T-helper 2 cell (primary cell): ENCODE measurements at places on chromosomes 1 and 21.

GRCh38 chr1:43435146-43436145 lies 18.3 kb downstream of the HYI start:
- DNase-seq: no peak

DNA sequence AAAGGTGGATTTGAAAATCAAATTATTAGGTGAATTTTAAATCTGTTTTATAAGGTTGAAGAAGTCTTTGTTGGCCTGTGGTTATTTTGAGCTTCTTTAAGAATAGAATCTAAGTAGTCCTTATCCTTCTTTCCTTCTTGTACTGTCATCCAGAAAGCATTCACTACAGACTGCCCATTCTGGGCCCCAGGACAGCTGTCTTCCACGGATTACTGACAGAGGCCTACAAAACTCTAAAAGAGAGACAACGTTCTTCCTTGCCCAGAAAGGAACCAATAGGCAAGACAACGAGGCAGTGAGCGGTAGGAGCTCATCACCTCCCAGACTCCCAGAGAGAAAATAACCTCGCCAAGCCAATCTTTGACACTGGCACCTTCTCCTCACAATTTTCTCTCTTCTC lies 24.4 kb upstream of the PIGC start:
- DNase-seq: no peak

- DNase-seq: no peak
Observed at GRCh38 chr1:199083680-199084079, 444.8 kb downstream of the PTPRC start.

DNA sequence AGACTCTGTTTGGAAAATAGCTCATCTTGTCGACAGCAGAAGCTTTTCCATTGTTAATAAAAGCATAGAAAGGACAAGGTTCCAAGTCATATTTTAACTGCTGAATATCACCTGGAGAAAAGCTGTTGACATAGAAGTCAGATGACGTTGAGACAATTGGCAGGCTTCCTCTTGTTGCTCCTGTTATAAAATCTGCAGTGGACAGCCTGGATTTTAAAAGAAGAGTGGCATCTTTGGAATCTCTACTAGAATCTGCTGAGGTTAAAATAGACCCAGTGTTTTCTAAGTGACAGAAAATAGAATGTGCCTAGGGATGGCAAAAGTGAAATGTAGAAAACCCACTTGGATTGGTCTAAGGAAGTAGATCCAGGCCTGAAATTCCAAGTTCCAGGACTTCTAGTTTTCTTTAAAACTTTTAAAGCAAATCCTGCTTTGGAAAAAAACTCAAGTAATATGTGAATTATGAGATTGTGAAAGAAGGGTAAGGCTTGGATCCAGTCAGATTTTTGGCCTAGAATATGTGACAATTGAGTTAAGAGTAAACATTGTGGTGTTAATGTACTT lies 53.6 kb upstream of the NEXN start:
- no peak for DNase-seq

DNA sequence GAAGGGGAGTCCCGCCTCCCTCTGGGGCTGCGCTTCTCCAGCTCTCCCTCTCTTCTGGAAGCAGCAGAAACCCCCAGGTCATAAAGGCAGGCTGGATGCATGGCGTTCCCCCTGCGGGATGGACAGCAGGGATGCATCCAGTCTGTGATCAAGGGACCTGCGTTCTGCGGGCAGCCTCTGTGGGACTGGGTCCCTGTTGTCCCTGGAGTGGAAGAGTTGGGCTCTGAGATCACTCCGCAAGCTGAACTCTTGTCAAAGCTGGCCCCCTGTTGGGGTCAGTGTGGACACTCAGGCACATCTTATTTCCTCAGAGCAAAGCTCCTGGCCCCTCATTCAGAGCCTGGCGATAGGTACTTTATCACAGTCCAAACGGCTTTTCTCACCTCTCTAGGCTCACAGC lies 341.2 kb downstream of the PTPRU start:
- DNase-seq: no peak

GRCh38 chr1:117167402-117167801 lies 43.3 kb downstream of the VTCN1 start:
- DNase-seq: no peak

- DNase-seq: no peak
Observed at GRCh38 chr1:22824466-22824865, 113.8 kb downstream of the EPHB2 start.

DNA sequence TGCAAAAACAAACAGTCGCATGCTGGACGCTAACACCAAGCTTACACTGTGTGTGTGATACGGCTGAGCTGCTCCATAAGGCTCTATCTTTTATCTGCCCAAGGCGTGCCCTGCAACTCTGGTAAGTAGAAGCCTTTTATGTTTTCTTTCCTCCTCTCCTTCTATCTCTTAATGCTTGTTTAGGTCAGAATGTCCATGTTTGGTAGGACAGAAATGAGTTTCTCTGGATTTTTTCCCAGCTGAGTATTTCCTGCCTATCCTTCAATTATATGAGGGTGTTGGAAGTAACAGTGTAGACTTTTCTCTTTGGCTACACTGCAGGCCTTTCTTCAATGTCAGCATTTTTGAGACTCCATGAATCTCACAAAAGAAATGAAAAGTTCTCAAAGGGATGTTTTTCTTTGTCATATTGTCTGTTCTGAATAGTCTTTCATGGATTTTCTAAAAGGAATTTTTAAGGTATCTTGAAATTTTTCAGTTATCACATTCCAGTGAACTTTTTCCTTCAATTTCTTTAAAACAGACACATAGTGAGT lies 124.2 kb downstream of the MACF1 start:
- no peak for DNase-seq

DNA sequence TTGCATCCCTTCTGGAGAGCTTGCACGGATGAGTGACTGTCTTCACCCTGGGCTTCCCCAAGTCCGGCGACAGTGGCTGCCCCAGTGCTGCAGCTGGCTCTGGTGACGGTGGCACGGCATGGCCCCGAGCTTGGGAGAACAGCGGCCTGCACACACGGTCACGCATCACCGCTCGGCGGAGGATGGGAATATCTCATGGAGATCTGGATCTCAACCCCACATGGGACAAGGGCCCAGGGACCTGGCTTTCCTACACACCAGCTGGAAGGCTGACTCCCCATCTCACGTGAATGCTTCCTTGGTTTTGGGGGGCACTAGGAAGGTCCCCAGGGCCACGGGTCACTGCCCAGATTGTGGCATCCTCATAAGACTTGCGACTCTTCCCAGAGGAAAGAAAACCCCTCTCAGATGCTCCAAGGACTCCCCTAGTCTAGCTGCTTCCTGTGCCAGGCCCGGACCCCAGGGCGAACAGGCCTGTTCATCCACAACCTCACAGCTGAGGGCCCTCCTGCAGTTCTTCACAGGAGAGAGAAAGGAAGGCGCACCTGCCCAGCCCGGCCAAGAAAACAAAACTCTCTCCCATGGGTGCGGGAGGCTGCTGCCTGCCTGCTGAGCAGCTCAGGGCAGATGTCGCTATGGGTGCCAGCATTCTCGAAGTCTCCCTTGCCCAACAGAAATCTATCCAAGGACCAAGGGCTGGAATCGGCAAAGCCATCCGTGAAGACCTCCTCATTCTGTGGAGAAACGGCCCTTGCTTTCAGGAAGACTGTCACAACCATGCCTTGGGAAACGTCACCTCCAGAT lies 9.9 kb downstream of the CFAP410 start:
- no peak for DNase-seq

DNA sequence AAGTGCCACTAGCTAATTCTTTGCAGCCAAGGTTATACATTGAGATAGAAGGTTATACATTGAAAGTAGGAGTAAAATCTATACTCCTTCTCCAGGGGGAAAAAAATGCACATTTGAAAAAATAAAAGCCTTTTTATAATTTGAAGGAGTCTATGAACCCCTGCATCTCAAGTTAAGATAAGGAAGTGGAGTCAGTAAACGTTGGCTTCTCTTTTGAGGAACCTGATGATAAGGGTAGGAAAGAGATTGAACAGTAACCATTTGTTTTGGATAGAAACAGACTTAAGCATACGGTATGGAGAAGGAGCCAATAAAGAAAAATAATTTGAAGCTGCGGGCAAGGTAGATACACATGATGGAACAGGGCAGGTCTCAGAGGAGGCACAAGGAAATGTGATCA lies 64.1 kb downstream of the RPAP2 start:
- no peak for DNase-seq

DNA sequence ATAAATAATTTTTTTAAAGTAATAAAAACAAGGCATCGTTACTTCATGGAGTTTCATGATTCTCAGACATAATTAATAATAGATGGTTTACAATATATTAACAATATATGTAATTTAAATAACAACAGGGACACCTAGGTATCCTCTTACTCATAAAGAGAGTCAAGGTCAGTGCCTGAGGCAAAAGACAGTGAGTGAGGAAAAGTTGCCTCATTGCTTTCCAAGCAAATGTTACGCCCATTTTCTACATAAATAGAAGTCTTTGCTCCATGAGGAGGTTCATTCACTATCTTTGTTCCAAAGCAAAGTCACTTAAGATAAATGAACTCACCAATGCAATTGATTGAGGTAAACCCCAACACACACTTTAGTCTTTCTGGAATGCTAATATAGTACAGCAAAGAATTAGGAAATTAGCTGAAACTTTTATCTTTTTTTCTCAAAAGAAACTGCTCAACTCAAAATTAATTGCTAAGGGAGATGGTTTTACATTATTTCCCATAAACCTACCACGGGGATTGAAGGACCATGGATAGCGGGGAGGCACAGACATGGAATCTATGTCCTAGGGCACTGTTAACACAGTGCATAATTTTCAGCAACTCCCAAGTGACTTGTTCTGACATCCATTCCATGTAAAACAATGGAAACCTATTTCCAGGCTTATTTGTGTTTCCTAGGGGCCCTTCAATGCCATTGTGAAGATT lies 19.6 kb downstream of the BCL9 start:
- no peak for DNase-seq

DNA sequence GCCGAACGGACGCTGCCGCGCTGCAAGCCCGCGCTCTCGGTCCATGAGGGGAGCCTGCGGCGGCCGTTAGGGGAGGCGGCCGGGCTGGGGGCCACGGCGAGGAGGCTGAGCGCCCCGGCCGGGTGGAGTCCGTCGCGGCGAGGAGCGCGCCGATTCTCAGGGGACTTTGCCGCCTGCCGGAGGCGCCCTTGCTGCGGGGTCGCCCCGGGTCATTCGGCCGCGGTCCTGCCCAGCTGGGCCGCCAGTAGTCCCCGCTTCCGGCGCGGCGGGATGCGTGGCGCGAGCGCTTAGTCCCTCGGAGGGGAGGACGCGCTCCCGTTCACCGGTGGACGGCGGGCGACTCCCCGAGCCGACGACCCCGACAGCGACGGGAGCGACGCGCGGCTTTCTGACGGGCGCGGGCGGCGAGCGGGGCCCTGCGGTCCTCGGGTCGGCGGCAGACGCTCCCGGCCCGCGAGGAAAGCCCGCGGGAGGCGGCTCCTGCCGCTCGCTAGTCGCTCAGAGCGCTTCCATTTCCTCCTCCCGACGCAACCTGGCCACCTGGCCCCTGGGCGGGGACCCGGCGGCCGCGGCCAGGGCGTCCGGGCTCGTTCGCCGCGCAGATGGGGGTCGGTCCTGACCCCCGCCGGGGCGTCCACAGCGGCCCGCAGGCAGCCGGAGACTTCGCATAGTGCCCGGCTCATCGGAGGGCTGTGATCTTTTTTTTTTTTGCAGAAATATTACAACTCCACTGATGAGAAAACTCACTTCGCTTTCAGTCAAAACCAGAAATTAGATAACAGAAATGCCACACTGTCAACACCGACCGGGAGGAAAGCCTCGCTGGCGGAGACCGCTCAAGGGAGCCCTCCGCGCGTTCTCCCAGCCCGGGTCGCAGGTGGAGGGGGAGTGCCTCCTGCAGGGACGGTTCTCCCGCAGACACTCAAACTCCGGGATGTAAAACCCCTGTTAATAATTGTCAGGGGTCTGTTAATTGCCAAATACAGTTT lies 641 bp upstream of the ZBTB21 start:
- peak; percentile 52 for DNase-seq

- DNase-seq: no peak
Observed at GRCh38 chr1:36706416-36706815, 223.7 kb upstream of the CSF3R start.

GRCh38 chr1:99003581-99004253 lies 944 bp downstream of the PLPPR5 start:
- no peak for DNase-seq

DNA sequence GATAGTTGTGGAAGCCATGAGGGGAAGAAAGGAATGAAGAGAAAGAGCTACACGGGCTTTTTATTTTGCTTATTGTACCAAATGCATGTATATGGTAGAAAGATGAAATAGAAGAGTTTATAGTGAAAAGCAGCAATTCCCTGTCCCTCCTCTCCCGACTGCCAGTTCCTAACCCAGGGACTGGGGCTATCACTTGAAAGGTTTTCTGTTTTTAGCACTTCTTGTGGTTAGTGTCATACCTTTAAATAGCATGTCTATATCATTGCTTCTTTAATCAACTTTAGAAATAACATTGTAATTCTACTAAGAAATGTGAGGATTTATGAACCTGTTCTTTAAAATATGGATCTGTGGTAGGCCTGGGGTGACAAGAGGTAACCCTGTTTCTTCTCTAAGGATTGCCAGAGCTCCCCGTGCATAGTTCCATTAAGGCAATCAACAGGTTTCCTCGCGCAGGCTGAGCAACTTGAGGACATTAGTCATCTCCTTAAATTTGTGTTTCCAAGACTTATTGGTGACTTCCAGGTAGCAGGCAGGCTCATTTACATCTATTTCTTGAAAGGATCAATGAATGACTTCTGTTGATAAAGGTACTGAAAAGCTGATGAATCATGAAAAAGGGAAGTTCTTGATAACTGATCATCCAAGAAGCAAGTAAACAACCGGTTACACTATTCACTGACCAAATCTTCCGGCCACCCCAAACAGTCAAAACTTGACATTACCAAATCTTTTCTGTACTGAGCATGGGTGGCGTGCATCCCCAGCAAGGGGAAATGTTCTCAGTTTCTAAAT lies 37.8 kb upstream of the S1PR1 start:
- DNase-seq: peak; percentile 89

GRCh38 chr1:98333406-98333805 lies 328.1 kb upstream of the SNX7 start:
- DNase-seq: no peak

DNA sequence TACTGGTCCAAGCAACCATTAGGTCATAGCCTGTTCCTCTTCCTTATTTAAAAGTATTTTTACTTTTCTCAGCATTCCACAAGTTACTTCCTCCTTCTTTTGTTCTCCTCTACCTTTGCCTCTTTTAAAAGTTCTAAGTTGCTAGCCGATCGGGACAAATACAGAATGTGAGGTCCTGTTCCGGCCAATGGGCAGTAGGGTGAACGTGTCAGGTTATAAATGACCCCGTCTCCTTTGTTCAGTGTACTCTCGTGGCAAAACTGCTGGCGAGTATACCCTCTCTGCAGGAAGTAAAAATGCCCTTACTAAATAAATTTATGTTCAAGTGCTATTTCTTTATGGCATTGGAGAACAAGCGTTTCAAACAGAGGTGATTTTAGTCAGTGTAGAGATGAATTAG lies 2.5 kb downstream of the ADCY10 start:
- DNase-seq: no peak

GRCh38 chr1:114009393-114009792 lies 30.1 kb downstream of the OLFML3 start:
- no peak for DNase-seq

GRCh38 chr21:28025111-28025510 lies 967.6 kb downstream of the LTN1 start:
- DNase-seq: no peak

- no peak for DNase-seq
Observed at GRCh38 chr1:92480200-92480812, 6.4 kb downstream of the GFI1 start.

- no peak for DNase-seq
Observed at GRCh38 chr1:39842030-39842678, 41.1 kb downstream of the TRIT1 start.

GRCh38 chr1:206978259-206978658 lies 8.0 kb upstream of the FCAMR start:
- DNase-seq: no peak

- no peak for DNase-seq
Observed at GRCh38 chr1:221239792-221240191, 360.5 kb downstream of the HLX start.

GRCh38 chr1:89884718-89885596 lies 64.1 kb downstream of the LRRC8D start:
- DNase-seq: peak; percentile 50
